ENCODE measurements at places on chromosomes 6 and 20. TPM values are rescaled to one million over a fixed set of nuclear protein-coding genes. Genes with fewer than 3 reads are reported as not detected.

DNA sequence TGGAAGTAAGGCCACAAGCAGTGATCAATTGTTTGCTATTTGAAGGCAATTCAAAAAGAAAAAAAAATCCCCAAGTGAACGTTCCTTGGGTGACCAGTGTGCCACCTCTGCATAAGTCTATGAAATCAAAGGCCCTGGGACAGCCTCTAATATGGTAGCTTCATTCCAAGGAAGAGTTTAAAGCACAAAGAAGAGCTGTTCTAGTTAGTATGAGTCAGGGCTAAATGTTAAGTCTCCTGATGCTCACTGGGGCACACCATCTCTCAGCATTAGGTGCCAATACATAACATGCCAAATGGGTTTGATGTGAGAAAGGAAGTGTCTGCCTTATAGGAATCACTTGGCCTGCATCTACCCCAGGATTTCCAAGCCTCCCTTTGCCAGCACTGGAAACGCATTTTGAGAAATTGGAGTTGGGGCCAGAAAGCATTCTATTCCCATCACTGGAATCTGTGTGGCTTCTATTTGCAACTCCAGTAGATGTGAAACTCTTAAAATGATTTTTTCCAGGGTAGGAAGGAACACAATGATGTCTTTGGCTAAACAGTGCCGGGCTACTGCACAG lies 13.0 kb downstream of the UNC5CL start:
- H3K4me1 ChIP-seq: peaks cover 27% of the 10 kb centered on the region
- H3K27me3 ChIP-seq: no peaks in the 10 kb centered on the region
- no peak for DNase-seq
- no peak overlapping the region for H3K4me3 ChIP-seq
- H3K27ac ChIP-seq: no peak overlapping the region
- H3K36me3 ChIP-seq: no peaks in the 10 kb centered on the region

- H3K27ac ChIP-seq: no peak overlapping the region
- peaks cover 66% of the 10 kb centered on the region for H3K36me3 ChIP-seq
- H3K27me3 ChIP-seq: no peaks in the 10 kb centered on the region
Measured at GRCh38 chr6:144467921-144468320, 182.8 kb downstream of the UTRN start.

DNA sequence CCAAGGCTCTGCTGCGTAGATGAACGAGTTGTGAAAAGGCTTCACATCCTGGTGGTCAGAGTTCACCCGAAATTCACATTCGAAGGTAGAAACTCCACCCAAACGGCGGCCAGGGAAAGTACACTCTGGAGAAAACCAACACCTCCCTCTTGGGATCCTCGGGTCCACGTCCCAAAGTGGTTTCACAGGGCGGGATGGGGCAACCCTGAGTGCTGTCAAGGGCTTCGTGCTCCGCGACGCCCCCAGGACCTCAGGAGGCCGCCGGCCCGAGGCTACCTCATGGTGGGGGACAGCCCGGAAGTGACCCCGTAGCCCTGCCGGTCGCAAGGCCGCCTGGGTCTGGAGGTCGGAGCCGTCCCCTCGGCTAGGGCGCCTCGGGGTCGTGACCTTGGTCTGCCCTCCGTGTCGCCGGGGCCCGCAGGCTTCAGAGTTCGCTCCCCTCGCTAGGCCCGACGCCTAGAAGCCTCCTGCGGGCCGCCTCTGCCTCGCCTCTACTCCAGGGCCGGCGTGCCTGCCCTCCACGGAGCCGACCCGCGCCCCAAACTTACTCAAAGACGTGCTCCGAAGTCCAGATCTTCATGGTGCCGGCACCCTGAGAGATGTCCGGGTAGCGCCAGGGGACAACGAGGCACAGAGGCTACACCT lies at the start of gene PRELID3B:
TSS of gene PRELID3B (minus strand) at position 636 of the 645 bp plus-strand sequence. CDS start at position 580, 56 bp downstream.
- H3K4me1 ChIP-seq: peaks cover 51% of the 10 kb centered on the region
- DNase-seq: no peak
- H3K27me3 ChIP-seq: no peaks in the 10 kb centered on the region

- H3K36me3 ChIP-seq: no peaks in the 10 kb centered on the region
- no peak overlapping the region for H3K27ac ChIP-seq
- H3K27me3 ChIP-seq: peaks cover 3% of the 10 kb centered on the region
- DNase-seq: no peak
- H3K4me3 ChIP-seq: no peak overlapping the region
Measured at GRCh38 chr6:119830494-119831295, 481.1 kb upstream of the MAN1A1 start.

GRCh38 chr20:1858871-1859270 lies 36.3 kb upstream of the SIRPA start:
- no peak for DNase-seq
- no peak overlapping the region for H3K27ac ChIP-seq
- no peaks in the 10 kb centered on the region for H3K4me1 ChIP-seq
- H3K36me3 ChIP-seq: no peaks in the 10 kb centered on the region

DNA sequence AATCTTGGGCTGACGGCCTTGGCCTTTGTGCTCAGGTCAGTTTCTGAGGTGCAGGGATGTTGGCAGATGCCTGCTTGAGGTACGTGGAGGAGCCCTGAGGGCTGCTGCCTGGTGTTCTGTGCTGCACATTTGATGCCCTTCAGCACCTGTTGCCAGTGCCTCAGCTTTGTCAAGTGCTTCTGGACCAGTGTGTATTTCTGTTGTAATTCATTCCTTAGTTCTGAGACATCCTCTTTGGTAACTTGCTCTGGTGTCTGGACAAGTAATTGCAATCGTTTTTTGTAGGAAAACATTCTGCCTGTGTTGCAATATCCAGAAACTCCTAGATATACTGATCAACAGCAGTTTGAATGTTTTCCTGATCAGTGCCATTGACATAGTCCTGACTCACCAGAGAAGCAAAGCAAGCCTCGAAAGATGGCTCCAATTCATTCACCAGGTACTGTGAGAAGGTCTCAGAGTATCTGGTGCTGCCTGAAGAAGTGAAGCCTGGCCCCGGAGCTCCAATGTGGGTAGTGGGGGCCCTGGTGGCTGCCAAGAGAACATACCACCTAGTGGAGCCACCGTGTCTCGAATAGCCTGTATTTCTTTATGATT lies 26.7 kb downstream of the ZNF337 start:
- H3K36me3 ChIP-seq: peaks cover 26% of the 10 kb centered on the region
- H3K4me1 ChIP-seq: no peaks in the 10 kb centered on the region
- no peaks in the 10 kb centered on the region for H3K27me3 ChIP-seq
- H3K4me3 ChIP-seq: no peak overlapping the region

- no peaks in the 10 kb centered on the region for H3K27me3 ChIP-seq
- DNase-seq: peak; percentile 26
- H3K4me3 ChIP-seq: no peak overlapping the region
- H3K36me3 ChIP-seq: peaks cover 36% of the 10 kb centered on the region
Measured at GRCh38 chr6:37277001-37277409, 19.1 kb upstream of the TMEM217 start.

DNA sequence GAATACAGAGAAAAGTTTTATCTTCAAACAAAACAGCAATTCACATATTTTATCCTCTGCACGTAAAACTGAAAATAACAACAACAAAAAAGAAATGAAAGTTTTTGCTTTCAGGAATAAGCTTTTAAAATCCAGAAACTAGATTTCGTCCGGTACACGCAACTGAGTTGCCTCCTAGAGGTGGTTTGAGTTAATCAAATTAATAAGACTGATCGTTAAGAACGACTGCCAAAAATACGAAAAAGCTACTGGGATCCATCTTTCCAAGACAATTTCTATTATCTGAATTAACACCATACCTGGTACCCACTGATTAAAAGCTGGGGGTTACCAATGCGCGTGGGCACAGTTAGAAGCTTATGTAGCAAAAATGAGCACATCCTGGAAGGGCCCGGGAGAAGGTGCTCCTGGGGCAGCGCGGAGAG lies 669 bp downstream of the PDCD2 start:
- peaks cover 37% of the 10 kb centered on the region for H3K4me1 ChIP-seq
- H3K27me3 ChIP-seq: no peaks in the 10 kb centered on the region
- DNase-seq: no peak
- H3K27ac ChIP-seq: peak overlapping the region; percentile 96
- peak overlapping the region; percentile 99 for H3K4me3 ChIP-seq

DNA sequence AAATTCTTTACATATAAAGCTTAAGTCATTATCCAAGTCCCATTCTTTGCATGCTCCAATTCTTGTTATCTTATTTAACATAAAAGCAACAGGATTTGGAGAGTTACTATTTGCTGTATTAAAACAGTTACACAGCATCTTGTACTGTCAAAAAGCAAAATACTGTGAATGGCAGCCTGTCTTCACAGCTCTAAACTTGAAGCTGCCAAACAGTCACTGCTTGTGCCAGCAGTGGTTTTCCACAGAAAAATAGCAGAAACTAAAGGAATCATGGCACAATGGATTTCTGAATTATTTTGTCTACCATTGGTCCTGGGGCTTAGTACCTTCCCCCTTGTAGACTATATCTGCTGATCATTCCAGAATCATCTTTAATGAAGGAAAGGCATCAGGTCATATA lies 107.5 kb downstream of the SESN1 start:
- no peak overlapping the region for H3K27ac ChIP-seq
- no peaks in the 10 kb centered on the region for H3K27me3 ChIP-seq
- H3K36me3 ChIP-seq: peaks cover 41% of the 10 kb centered on the region
- no peaks in the 10 kb centered on the region for H3K4me1 ChIP-seq
- DNase-seq: no peak

DNA sequence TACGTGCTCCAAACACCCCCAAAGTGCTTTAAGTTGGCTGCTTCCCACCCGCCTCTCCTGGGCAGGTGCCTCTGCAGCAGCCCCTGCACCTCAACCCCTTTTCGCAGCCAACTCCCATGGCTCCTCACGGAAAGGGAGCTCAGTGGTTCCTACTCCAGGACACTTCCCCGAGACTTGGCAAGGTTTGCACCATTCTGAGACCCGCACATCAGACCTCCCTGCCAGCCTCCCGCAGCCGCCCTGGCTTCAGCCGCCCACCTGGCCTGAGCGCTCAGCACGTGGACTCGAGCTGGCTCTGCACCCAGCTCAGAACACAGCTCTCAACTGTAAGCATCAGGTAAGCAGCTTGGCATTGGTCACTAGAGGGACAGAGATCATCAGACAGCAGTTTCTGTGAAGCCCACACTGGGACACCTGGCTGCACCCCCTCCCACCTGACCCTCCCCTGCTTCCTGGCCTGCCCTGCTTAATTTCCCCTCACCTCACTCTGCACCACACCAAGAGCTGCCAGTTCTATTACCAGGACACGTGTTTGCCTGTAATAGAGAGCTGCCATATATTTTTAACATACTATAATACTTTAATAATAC lies 28.5 kb downstream of the GMDS start:
- H3K27ac ChIP-seq: no peak overlapping the region
- peaks cover 14% of the 10 kb centered on the region for H3K4me1 ChIP-seq
- DNase-seq: no peak
- peaks cover 2% of the 10 kb centered on the region for H3K27me3 ChIP-seq
- H3K36me3 ChIP-seq: no peaks in the 10 kb centered on the region

AFG1L gene
- total RNA-seq: 5.7 TPM

AKAP7 gene
- total RNA-seq: 7.8 TPM

ERVFRD-1 gene
- total RNA-seq: not detected

SLC16A10 gene
- total RNA-seq: 3.2 TPM

C6orf58 gene
- not detected for total RNA-seq

COL19A1 gene
- total RNA-seq: not detected

Measured in activated CD4-positive, alpha-beta T cell treated with anti-CD3 and anti-CD28 coated beads, Interleukin-2, amount 10 ng/mL, durations not matched to agents 7 days and 5 days (primary cell).